Left renal pelvis (tissue), 4 donors: ENCODE measurements at places on chromosomes 12 and 14. TPM values are rescaled to one million over a fixed set of nuclear protein-coding genes. Genes with fewer than 3 reads are reported as not detected.

- DNase-seq, result no peak
Measured at GRCh38 chr12:124194264-124194892, 100.5 kb upstream of the RFLNA start.

DNA sequence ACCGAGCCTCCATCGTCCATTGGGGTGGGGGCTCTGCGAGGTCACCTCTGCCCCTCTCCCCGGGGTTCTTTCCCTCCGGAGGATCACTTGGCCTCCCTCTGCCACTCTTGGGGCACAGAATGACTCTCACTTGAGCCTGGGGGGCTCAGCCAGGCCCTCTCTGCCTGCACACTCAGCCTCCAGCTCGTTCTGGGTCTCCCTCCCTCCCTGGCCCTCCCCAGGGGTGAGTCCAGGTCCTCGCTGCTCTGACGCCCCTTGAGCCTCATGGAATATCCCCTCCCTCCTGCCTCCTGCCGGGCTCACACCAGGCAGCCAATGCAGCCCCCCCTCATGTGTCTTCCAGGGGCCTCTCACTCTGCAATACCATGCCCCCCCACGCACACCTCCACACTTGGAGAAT, 17.7 kb upstream of the SFSWAP start:
- DNase-seq, result no peak

GRCh38 chr12:22250762-22251161, 83.7 kb downstream of the ST8SIA1 start:
- no peak for DNase-seq

- no peak for DNase-seq
Measured at GRCh38 chr12:124303579-124304313, 8.9 kb downstream of the RFLNA start.

- DNase-seq, result no peak
Measured at GRCh38 chr14:88599326-88599725, 36.5 kb downstream of the ZC3H14 start.

GRCh38 chr12:49706351-49707127, 666 bp downstream of the FMNL3 start:
- no peak for DNase-seq

DNA sequence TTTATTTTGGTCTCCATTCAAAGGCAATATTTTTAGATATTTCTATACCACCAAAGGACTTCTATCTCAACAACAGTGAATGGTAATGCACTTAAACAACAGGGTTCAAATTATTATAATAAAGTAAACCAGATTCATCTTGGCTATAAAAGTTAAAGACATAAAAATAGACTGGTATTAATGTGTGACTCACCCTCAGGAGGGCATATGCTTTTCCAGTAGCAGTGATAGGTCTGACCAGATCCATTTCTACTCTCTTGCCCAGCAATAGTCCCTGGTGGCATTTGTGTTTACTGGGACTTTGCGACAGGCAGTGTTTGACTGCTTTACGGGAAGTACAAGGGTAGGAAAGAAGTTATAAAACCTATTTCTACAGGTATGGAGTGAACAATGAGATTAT, 353.2 kb upstream of the ATP2B1 start:
- DNase-seq, result no peak

- no peak for DNase-seq
Measured at GRCh38 chr12:13887779-13888388, 93.5 kb downstream of the GRIN2B start.

DNA sequence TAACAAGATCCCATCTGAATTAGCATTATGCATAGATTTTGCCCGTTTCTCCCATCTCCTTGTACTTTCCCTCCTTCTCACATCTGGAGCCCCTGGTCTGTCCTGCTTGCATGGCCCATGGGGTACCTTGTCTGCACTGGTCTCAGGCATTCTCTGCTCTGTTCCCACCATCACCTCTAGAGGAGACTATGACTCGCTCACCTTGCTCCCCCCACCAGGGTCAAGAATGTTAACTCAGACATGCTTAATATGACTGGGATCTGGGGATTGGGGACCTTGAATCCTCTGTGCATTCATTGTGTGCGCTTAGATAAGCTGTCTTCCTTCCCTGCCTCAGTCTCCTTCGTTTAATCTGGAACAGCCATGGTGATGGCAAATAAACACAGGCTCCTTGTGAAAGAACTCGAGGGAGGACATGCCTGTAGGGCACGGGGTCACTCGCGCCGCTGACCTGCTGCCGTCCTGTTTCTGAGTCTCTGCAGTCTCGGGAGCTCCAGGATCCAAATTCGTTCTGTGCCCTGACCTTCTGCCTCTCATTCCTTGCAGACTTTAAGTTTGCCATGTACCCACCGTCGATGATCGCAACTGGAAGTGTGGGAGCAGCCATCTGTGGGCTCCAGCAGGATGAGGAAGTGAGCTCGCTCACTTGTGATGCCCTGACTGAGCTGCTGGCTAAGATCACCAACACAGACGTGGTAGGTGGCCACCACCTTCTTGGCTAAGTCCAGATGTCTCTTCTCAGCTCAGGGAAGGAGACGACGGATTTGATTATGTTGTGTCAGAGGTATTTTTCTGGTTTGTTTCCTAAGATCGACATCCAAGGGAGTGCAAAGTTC, 15.0 kb downstream of the CCND2 start:
- DNase-seq, result no peak

- no peak for DNase-seq
Measured at GRCh38 chr12:124507188-124508109, 60.0 kb downstream of the NCOR2 start.

GRCh38 chr14:22381766-22382165, 207.3 kb downstream of the DAD1 start:
- no peak for DNase-seq

GRCh38 chr14:57346741-57347140, 43.6 kb upstream of the NAA30 start:
- no peak for DNase-seq

DNA sequence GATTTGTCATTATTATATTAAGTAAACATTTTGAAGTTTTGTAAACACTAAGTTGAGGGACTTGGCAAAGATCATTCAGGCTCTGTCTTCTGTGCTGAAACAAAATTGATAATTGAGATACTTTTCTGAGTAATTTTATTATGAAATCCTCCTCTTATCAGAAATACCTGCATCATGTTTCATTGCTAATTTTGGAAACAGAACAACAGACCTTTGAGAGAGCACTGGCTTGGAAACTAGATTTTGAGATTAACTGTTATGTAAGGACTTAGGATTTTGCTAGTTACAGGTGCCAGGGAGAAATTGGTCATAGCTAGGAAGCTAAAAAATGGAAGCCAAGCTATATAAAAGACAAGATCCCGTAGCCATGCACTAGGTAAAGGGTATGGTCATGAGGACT, 201.7 kb upstream of the DCN start:
- DNase-seq, result no peak

DNA sequence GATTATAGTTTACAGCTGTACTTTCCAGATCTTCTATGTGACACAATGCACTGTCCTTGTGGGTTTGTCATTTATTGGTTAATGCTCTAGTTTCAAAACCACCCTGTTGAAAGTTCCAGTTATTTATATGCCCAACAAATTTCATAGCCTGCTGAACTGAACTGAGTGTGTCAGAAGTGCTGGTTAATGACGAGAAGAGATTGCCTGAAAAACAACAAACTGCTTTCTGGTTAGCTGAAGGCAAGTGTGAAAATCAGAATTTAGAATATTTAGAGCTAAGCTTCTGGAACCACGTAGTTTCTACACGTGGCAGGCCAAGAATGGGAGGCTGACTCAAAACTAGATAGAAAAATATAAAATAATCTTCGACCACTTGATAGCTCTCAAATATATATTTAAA, 19.1 kb upstream of the RIN3 start:
- no peak for DNase-seq

GRCh38 chr14:93977790-93978581, 1.6 kb upstream of the ASB2 start:
- no peak for DNase-seq

- no peak for DNase-seq
Measured at GRCh38 chr14:99129211-99129696, 142.7 kb downstream of the BCL11B start.

- no peak for DNase-seq
Measured at GRCh38 chr12:2495417-2496112, 299.2 kb upstream of the FKBP4 start.

- DNase-seq, result no peak
Measured at GRCh38 chr14:95054346-95055280, 102.7 kb downstream of the DICER1 start.

DNA sequence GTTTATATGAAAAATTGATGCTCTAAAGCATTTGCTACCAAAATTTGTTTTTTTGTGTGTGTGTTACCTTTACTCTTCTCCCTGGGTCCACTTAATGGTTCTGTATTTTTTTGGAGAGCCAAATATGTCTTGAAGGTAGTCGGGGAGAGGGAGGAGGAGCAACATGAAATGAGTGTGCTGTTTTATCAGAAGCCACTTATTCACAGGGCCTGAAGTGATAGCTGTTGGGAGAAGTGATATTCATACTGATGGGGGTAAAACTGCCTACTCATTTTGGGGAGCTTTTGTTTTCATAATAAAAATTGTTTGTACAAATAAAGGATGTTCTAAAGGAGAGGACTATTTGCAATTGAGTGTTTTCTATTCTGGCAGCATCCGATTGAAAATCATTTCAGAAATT, 29.2 kb downstream of the CRADD start:
- no peak for DNase-seq

DNA sequence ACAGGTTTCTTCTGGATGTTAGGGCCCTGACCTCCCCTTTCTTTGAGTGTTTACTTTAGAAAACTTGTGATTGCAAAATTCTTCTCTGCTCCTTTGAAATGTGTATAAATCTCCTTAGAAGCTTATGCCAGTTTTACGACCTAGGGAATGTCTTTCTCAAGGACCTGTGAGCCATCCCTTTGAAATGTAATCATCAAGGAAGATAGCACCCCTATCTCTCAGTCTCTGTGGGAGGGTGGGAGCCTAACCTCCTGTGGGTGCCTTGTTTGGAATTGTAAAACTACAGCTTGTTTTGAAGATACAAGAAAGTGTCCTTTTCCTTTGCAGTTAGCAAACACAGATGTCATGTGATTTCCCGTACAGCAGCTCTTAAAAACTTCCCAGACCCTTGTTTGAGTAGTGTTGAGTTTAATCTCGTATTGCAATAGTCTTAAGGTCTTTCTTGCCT, 3.3 kb downstream of the OR10AD1 start:
- no peak for DNase-seq

GRCh38 chr14:68297876-68298468, 478.4 kb downstream of the RAD51B start:
- DNase-seq, result no peak

DNA sequence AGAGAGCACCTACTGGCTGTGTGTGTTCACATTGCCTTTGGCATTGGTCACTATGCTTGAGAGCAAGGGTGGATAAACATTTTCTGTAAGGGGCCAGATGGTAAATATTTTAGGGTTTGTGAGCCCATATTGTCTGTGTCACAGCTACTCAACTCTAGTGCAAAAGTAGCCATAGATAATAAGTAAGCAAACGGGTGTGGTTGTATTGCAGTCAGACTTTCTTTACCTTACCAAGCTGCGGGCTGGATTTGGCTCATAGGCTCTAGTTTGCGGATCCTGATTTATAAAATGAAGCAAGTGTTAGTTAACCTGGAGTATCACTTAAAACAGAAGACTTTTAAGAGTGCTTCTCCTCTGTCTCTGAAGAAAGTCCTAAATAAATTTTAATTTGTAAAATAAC, 169.0 kb downstream of the KICS2 start:
- DNase-seq, result no peak

Gene FAM222A
- 2.1 TPM for polyA plus RNA-seq

Gene WNT5B
- polyA plus RNA-seq, result 22.9 TPM

Gene CLECL1
- polyA plus RNA-seq, result not detected

Gene TOMM20L
- 1.4 TPM for polyA plus RNA-seq

Gene SOAT2
- polyA plus RNA-seq, result 1.3 TPM

Gene ARHGAP9
- 5.5 TPM for polyA plus RNA-seq

Gene SERPINA12
- not detected for polyA plus RNA-seq

Gene RPGRIP1
- polyA plus RNA-seq, result 0.40 TPM

Gene AVPR1A
- 6.3 TPM for polyA plus RNA-seq

Gene CACNA1C
- 17.5 TPM for polyA plus RNA-seq
